ENCODE measurements at places on chromosomes 4 and X. TPM values are rescaled to one million over a fixed set of nuclear protein-coding genes. Genes with fewer than 3 reads are reported as not detected.

DNA sequence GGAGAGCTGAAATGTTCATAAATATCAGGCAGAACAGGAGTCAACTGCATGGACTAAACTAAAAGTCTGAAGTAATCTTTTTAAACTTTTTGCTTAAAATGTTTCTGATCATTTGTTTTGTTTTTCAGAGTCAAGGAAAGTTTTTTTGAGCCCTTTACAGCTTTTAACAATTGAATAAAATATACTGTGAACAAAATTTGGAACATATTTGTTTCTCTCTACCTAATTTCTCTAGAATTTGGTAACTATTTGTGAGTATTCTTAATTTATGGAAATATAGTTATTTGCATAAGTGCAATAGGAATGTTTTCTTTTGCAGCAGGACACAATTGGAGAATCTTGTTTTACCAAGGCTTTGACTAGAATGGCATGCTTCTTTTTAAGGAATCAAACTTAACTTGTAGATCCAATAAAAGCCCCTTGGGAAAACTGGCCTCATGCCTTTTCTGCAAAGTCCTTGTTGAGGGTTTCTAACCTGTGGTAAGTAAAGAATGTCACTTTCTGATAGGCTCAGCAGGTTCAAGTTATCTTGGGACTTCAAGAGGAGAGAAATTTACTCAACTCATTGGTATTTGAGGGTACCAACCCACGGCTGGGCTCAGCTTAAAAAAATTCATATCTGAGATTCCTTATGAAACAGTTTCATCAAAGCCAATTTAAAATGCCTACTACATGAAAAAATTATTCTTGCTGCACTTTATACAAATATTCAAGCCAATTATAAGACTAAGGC is 91.5 kb downstream of the UPRT start:
- DNase-seq = no peak

GRCh38 chr4:36747277-36748129 is 466.1 kb downstream of the DTHD1 start:
- no peak for DNase-seq

DNA sequence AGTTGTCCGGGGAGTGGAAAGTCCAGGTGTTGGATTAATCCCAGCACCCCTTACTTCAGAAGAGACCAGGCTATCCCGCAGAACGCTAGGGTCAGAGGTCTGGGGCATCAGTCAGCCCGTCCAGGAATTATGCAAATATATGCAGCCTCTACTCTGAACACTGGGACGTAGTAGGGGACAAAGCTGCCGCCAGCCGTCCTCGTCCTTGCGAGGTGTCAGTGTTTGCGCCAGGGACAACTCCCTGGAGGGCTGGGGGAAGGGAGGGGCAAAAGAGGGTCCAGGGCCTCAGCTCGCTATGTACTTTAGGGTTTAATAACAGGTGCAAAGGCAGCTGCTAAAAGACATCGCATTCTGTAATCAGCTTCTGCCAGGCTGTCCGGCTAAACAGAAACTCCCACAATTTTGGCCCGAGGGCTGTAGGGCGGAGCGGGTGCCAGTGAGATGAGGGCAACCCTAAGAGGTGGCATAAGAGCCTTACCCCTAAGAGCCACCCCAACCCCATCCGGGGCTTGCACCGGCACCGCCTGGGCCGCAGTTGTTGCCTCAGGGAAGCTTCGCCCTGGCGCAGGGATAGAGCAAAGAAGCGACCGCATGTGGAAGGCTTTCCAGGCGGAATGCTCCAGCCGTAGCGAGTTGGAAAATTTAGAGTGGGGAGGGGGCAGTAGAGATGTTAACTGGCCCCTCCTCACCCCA is 8.4 kb downstream of the HAND2 start:
- no peak for DNase-seq

- no peak for DNase-seq
Observed at GRCh38 chr4:74111990-74112389, 13.0 kb upstream of the CXCL2 start.

DNA sequence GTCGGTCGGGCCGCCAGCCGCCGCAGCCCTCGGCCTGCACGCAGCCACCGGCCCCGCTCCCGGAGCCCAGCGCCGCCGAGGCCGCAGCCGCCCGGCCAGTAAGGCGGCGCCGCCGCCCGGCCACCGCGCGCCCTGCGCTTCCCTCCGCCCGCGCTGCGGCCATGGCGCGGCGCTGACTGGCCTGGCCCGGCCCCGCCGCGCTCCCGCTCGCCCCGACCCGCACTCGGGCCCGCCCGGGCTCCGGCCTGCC is 213 bp downstream of the NFKB1 start:
- DNase-seq = no peak

- no peak for DNase-seq
Observed at GRCh38 chr4:99043346-99043745, 45.2 kb downstream of the ADH5 start.

DNA sequence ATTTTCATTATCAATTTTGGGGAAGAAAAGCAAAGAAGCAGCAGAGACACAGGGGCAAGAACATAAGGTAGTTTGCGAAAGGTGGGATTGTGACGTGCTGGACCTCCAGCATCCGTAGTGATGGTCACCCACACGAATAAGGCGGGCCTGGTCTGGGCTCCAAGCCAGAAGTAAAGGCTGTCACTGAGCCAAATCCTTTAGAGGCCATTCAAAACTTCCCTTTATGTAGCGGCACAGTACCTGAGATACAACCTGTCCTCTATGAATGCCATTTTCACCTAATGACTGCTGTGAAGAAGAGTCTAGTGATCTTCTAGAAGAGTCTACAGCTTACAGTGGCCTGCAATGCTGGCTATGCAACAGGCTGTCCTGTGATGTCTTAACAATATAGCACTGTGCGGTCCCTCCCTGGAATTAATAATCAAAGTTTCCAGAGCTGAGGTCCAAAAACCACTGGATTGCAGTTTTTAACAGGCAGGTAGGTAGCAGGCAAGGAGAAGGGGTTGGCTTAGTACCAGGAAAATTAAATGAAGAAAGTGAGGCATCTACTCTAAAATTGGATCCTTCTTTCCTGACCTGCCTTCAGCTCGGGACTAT is 56.2 kb downstream of the TRIML1 start:
- DNase-seq = no peak

DNA sequence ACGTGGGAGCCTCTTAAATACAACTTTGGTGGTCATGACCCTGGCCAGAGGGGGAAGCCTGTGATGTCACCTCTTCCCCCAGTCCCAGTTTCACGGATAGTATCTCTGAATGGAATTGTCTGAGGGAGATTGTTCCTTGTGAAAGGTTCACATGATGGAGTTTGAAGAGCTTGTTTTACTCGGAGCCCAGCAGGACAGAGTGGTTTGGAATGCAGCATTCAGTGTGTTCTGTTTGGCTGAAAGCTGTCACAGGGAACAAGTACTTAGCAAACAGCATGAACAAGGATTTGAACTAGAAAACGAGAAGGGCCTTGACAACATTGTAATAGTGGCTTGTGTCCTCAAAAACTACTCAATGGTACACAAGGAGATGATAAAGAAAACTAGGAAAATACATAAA is 133.9 kb upstream of the CXorf66 start:
- no peak for DNase-seq

GRCh38 chr4:67750691-67751090 is 3.5 kb downstream of the GNRHR start:
- no peak for DNase-seq

GRCh38 chr4:48493452-48494100 is 3.5 kb downstream of the ZAR1 start:
- DNase-seq = no peak

DNA sequence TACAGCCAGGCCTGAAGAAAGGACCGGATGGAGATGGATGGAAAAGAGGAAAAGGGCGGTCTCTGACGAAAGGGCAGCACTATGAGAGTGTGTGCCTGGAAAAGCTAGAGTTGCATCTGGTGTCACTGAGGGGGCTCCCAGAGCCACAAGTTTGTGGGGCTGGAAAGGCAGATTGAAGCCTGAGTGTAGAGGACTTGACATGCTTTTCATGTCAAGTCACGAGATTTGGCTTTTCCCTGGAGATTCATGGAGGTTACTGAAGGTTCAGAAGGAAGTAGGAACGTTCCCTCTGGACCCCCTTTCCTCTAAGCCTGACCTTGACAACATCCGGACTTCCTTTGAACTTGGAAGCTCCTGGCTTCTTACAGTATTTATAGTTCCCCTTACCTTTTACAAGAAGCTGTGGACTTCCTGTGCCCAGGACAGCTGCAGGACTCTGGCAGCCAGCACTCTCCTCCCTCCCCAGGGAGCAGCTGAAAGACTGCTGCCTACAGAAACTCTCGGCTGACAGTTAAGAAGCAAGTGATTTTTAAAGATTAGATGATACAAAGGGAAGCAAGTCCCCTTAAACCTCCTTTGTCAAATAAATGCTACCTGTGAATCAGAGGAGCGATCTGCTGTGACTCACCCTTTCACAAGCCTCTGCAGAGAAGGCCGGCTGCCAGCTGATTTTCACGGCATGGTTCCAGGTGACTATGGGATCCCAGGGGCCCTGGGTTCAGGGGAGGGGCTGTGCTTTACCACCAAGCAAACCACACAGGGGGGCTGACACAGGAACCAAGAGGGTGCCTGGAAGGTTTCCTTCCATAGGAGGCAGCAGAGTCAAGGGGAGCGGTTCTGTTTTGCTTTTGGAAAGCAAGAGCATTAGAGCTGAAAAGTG is 72.9 kb upstream of the STIM2 start:
- no peak for DNase-seq

DNA sequence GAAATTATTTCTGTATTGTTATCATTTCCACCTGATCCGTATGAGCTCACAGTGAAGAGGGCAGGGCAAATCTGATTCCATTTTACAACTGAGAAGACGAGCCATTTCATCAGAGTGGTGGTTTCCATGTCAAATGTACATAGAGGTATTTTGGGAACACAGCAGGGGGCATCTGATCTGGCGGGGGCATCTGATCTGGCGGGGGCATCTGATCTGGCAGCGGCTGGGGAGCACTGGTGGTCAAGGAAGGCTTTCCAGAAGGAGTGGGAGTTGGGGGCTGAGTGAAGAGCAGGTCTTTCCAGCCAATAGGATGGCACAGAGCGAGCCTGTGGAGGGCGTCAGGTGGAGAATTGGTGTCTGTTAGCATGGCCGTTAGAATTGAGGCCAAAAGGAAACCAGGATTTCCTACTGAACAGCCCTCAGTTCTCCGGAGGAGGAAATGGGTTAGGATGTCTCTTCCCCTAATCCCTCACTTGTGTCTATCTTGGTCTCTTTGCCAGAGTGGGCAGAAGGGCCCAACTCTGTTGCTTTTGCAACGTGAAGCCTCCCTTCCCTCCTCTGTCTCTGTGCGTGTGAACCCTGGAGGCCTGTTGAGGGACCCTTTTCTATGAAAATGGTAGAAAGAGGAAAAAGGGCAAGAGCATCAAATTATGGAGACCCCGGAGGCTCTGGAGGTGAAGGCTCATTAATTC is 41.3 kb downstream of the RHOH start:
- DNase-seq = no peak

DNA sequence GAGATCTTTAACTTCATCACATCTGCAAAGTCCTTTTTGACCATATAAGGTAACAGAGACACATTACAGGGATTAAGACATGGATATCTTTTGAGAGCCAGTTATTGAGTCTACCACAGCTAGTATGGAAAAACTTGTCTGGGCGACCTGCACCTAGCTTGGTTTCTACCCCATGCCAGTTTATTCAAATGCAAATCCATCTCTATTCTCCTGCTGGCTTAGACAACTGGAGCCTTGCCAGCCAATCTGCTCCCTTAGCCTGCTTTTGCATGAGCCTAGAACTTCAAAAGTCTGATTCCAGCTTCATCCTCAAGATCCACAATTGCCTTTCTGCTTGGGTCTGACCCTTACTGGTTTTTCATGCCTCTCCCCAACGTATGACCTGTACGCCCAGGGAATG is 212.0 kb upstream of the AFF2 start:
- DNase-seq = no peak

GRCh38 chr4:53039741-53040458 is 177.8 kb downstream of the RASL11B start:
- no peak for DNase-seq

ABCD1 gene
- 8.6 TPM for total RNA-seq

TEX13C gene
- not detected for total RNA-seq

RTL3 gene
- total RNA-seq = not detected

BEND2 gene
- total RNA-seq = not detected
